ENCODE measurements at places on chromosomes 6 and 20.

DNA sequence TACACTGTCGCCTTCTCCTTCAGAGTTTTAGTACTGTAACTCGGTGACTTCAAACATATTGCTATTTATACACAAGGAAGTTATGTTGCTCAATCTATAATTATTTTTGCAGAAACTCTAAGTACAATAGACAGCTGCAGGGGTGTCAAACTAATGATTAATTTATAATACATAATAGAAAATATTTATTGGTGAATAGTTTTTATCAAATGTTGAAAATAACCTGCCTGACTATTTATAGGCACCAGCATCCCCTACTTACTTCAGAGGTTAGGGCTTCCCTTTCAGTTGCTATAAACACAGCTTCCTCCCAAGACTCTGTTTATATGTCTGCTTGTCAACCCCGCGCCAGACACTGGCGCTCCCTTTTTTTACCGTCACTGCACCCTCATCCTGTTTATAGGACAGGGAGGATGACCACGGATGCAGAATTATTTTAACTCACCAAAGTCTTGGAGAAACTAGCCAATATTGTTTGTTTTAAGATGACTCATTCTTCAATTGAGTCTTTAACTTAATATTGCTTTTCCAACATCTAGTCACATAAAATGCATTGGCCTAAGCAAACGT, 225.0 kb downstream of the ALDH8A1 start:
- DNase-seq, result no peak

DNA sequence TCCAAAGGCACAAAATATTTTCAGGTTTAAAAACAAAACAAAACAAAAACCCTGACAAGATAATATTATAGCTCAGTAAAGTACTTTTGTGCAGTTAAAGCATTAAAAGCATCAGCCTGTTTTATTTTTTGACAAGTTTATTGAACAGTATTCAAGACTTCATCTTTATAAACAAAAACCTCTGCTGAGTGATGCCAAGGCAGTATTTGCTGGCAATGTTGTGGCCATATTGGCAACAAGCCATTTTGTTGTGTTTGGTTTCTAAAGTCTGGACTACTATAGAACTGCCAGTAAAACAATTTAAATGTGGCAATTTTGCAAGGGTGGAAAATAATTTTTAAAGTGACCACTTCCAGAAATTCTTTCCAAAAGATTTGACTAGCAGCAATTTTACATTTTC, 15.9 kb downstream of the CPNE1 start:
- DNase-seq, result no peak

GRCh38 chr6:21521276-21521675, 72.3 kb upstream of the SOX4 start:
- DNase-seq, result no peak

DNA sequence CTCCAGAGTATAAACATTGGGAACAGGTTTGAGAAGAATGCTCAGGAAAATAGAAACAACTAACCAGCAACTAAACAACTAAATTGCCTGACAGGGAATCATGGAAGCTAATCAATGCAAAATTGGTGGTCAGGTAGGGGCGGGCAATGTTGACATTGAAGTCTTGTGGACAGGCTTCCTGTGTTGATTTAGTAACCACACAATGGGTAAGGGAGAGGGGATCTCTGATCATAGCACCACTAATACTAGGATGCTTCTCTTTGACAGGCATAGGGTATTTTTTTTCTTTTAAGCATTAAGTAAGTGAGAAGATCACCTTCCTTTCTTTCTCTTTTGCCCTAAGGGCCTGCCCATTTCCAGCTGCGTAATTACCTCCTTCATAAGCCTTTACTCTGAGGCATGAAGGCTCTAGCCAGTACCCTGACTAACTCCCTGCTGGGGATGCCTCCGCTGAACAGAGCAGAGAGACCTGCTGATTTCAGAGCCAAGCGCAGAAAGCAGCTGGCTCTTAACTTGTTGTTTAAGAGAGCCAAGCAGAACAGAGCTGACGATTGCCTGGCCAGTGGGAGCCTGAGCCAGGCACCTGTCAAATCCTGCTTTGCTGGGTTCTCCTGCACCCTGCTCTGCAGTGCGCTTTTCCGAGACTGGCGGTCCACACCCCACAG, 118.7 kb downstream of the BMP2 start:
- no peak for DNase-seq

- DNase-seq, result no peak
Measured at GRCh38 chr6:129133770-129134192, 250.8 kb downstream of the LAMA2 start.

GRCh38 chr6:110239526-110240274, 59.5 kb downstream of the CDC40 start:
- no peak for DNase-seq

- no peak for DNase-seq
Measured at GRCh38 chr6:33840048-33840926, 36.5 kb upstream of the MLN start.

GRCh38 chr6:106080763-106081095, 5.4 kb upstream of the PRDM1 start:
- no peak for DNase-seq

DNA sequence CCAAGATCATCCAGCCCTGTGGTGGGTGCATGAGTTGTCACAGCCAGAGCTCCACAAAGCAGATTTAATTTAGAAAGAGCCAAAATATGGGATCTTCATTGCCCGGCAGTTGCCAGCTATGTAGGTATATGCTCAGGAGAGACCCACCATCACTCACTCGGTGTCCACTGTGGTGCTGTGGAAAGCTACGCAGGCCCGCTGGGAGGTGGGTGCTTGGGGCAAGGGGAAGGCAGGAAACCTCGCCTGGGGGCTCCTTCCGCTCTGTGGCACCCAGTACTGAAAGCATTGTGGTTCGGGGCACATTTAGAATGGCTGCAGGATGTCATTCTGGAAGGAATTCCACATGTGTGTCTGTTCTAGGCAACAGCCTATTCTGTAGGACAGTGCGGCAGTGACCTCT, 259.9 kb downstream of the TAF4 start:
- no peak for DNase-seq

DNA sequence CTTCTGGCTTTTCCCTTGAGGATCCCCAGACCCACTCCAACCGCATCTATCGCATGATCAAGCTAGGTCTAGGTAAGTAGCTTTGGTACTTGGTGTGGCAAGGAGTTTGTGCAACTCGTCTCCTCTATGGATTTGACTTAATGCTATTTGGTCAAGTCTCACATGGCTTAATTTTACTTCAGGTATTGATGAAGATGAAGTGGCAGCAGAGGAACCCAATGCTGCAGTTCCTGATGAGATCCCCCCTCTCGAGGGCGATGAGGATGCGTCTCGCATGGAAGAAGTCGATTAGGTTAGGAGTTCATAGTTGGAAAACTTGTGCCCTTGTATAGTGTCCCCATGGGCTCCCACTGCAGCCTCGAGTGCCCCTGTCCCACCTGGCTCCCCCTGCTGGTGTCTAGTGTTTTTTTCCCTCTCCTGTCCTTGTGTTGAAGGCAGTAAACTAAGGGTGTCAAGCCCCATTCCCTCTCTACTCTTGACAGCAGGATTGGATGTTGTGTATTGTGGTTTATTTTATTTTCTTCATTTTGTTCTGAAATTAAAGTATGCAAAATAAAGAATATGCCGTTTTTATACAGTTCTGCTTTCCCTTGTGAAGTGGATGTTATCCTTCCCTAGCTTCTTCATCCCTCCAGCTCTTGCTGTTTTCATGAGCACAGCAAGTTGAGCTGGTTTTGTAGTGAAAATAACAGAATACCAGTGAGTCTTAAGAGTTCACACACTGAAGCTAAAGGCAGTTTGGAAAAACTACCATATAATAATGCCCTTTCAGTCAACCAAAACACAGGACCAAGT, 3.8 kb downstream of the SLC35B2 start:
- no peak for DNase-seq

DNA sequence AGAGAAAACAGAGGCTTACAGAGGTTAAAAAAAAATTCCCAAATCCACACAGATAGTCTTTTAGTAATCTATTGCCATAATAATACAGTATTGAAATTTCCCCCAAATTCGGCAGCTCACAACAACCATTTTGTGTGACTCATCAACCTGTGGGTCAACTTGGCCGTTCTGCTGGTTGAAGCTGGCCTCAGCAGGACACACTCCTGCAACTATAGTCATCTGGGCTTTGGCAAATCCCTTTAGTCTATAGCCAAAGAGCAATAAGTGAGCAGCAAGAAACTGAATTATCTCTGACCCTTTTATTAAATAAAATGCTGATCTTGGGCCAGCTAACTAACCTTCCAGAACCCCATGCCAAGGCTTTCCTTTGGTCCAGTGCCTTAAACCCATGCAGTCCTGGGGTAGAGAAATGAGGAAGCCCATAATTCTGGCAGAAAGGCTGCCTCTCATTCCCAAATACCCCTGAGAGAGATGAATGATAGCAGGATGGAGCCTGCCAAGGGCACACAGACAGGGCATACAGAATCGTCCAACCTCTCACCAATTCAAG, 17.2 kb upstream of the SNAP25 start:
- no peak for DNase-seq

DNA sequence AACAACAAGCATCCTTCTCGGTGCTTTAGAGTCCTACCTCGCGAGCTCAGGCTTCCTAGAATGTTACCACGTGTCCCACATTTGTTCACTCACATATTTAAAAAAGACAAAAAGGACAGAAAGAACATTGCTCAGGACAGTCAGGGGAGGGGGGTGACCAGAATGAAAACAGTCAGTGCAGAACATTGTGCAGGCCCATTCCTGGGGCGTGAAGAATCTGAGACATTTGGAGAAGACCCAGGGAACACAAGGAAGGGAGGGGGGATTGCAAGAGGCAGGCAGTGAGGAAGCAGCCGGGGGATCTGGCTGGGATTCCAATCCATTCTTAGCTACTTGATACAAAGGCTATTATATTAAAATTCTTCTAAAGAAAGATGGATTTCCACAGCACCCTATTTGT, 270.4 kb upstream of the CITED2 start:
- DNase-seq, result no peak

GRCh38 chr6:161369339-161369738, 95.5 kb upstream of the AGPAT4 start:
- no peak for DNase-seq

DNA sequence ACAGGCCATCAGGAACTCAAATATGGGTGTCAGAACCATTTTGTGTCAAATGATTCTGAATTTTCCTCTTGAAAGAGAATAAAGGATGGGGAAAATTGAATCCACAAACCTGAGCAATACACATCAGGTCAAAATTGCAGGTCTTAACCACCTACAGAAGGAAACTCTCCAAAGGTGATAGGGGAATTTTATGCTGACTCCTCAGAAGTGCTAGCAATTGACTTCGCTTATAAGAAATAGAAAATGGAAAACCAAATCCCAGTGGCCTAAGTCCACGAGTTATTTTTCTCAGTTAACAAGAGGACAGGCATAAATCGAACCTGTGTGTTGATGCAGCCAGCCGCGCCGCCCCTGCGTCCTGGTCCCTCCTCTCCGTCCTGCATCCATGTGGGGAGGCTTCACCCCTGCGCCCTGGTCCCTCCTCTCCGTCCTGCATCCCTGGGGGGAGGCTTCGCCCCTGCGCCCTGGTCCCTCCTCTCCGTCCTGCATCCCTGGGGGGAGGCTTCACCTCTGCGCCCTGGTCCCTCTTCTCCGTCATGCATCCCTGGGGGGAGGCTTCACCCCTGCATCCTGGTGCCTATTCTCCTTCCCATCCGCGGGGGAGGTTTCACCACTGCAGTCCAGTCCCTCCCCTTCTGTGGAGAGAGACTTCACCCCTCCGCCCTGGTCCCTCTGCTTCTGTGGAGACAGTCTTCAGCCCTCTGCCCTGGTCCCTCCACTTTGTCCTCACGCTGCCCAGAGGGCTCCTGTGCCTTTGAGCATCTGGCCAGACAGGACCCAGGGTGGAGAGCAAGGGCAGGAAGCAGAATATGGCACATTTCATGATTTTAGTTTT, 230.3 kb downstream of the SMOC2 start:
- DNase-seq, result no peak

DNA sequence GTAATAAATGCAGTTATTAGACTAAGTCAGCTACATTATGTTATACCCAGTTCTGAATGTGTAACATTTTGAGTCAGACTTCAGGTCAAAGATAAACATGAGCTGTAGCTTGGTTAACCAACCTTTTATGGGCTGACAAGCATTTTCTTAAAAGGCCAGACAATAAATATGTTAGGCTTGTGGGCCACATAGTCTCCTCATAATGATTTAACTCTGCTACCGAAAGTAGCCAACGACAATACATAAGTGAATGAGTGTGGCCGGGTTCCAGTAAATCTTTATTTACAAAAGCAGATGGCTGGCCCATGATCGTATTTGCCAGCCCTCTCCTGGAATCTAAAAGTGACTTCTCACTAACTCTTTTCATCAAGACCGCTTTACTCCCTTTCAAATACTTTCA, 49.9 kb downstream of the ATG5 start:
- no peak for DNase-seq

DNA sequence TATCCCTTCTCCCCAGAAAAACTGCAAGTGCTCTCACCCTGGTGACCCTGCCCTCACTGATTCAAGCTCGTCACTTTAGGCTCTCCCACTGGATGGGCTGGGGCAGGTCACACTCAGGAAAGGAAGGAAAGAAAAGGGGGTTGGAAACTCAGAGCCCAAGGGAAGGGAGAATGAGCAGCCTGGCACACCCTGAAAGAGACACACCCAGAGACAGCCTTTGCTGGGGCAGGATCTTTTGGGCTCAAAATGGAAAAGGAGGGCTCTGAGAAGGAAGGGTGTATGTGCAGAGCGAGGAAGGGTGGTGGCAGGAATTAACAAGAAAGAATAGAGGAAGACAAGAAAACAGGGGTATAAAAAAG, 2.5 kb downstream of the PPP1R18 start:
- no peak for DNase-seq

DNA sequence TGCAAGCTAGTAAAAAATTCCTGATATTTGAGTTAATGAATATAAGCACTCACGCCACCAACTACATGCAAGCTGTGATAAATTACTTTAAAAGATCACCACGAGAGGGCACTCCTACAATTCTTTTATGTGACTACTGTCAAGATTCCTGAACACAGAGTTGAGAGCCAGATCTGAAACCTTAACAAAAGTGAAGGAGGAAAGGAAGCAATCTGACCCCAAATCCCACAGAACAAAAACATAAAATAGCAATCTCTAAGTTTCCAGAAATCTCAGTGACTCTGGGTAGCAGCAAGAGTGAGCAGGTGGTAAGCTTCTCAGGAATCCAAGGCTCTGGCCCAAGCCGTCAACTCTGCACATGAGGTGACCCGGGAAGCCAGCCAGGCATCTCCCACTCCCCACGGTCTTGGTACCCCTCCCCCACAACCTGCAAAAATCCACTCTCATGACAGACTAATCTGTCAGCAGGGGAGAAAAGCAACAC, 55.1 kb downstream of the STAU1 start:
- no peak for DNase-seq

GRCh38 chr6:121573481-121573880, 138.0 kb downstream of the GJA1 start:
- no peak for DNase-seq

DNA sequence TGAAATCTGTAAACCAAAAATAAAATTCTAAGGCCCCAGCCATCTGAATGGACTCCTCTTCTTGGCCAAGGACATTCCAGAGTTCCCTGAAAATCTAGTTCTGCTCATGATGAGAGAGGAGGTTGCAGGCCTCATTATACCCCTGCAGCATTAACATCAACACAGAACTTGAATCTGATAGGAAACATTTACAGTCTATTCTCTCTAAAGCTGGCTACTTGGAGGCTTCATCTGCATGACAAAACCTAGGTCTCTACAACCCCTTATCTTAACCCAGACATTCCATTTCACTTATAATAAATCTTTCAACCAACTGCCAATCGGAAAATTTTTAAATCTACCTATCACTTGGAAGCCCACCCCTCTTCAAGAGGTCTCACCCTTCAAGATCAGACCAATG, 15.7 kb downstream of the RTN4IP1 start:
- DNase-seq, result no peak
